ENCODE measurements at places on chromosomes 4 and X.

- no peak for DNase-seq
Observed at GRCh38 chrX:132144061-132144460, 16.2 kb upstream of the FRMD7 start.

DNA sequence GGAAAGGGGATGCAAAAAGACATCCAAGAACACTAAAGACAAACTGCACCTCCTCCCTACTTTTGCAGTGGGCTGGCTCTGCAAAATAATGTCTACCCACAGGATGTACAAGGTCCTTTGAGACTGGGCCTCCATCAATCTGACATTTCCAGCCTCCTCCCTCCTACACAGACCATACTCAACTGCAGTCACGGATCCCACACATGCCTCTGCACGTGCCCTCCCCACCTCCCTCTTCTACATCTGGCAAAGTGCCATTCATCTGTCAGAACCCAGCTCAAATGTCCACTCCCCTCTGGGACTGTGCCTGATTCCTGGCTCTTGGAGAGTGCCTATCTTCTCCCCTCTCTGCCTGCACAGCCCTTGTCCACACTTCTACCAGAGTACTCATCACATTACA lies 50.3 kb downstream of the CHRDL1 start:
- no peak for DNase-seq

DNA sequence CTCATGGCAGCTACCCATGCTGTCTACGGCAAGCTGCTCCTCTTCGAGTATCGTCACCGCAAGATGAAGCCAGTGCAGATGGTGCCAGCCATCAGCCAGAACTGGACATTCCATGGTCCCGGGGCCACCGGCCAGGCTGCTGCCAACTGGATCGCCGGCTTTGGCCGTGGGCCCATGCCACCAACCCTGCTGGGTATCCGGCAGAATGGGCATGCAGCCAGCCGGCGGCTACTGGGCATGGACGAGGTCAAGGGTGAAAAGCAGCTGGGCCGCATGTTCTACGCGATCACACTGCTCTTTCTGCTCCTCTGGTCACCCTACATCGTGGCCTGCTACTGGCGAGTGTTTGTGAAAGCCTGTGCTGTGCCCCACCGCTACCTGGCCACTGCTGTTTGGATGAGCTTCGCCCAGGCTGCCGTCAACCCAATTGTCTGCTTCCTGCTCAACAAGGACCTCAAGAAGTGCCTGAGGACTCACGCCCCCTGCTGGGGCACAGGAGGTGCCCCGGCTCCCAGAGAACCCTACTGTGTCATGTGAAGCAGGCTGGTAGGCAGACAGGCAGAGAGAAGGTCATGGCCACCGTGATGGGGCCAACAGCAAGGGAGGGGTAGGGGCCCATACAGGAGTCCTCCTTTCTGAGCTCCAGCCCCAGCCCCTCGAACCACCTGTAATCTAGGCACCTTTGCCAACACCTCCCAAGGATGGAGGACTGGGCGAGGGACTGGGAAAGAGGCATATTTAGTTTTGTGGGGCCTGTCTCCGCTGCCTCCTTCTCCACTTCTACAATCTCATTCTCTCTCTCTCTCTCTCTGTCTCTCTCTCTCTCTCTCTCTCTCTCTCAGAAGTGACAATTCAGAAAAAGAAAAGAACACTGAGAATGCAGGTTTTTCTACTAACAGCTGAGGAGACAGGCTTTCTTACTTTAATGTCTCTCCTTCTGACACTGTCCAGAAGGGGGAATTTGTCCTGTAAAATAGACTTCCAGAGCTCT lies 4.7 kb upstream of the TSPYL2 start:
- no peak for DNase-seq

DNA sequence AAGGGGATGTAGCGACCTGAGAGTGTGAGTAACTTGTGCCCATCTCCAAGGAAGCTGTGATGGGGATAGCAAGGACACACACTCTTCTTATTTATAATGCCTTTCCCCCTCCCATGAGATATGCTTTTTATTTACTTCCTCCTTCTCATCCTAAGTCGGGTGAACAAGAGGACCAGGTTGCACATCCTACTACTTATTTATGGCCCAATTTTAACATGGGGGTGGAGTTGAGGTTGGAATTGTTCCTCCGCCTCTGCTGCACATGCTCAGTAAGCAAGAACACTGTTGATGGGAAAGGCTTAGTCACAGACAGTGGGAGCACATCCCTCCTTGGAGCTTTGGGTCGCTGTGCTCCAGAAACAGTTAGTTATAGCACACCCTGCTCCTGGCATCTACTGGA lies 15.2 kb upstream of the TLR8 start:
- no peak for DNase-seq

DNA sequence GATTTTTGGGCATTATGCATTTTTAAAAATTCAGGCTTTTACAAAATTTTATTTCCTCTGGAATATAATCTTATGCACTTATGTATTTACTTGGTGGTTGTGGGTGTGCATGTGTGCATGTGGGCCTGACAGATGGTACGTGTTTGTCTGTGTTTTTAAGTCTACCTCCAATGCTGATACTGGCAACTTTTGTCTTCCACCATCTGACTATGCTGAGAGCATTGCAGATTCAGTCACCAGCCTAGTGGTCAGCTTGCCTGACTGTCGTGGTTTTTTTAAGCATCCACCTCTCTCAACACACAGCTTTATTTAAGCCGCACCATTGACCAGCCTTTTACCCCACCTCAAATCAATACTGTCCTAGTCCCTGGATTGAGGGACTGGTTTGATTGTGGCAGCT lies 37.1 kb downstream of the FSTL5 start:
- no peak for DNase-seq

- no peak for DNase-seq
Observed at GRCh38 chr4:151228189-151229119, 48.5 kb upstream of the PRSS48 start.

- DNase-seq, result no peak
Observed at GRCh38 chr4:128517739-128518510, 230.3 kb upstream of the PGRMC2 start.

DNA sequence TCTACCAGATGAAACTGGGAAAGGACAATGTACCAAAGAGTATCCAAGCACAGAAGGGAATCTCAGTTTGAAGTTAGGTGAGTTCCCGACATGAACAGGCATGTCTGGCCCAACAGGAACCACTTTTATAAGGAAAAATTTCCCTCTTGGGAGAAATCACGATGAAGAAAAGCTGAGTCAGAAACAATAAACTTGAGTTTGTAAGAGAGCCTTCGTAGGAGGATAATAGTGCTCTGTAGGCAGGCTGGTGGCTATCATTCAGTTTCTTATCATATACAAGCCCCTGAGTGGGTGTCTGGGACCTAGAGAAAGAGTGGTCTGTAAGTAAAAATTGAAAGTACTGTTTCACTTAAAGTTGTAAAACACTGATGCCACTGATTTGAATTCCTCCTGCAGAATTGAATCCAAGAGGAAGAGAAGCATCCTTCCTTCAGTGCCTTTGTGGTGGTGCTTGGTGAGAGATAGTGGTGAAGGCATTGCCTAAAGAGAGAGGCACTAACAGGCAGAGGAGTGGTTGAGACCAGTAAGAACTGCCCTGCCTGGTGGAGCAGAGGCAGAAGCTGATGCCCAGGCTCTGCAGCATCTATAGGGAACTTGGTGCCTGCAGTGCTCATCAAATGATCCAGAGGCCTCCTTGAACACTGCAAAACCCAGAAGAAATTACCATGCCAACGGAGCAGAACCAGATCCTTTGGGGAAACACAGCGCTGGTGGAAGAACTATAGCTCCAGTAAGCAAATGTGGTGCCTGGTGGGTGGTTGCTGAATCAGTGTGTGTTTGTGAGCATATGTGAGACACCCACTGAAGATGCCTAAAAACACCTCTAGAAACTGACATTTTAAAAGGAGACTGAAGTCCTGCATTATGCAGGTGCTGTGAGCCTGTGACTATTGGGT lies 31.7 kb upstream of the METAP1 start:
- DNase-seq, result no peak

- no peak for DNase-seq
Observed at GRCh38 chr4:38136604-38137003, 176.4 kb downstream of the PTTG2 start.

- DNase-seq, result no peak
Observed at GRCh38 chr4:95957054-95957453, 117.2 kb downstream of the PDHA2 start.

- no peak for DNase-seq
Observed at GRCh38 chrX:43313035-43313434, 343.1 kb upstream of the MAOA start.

DNA sequence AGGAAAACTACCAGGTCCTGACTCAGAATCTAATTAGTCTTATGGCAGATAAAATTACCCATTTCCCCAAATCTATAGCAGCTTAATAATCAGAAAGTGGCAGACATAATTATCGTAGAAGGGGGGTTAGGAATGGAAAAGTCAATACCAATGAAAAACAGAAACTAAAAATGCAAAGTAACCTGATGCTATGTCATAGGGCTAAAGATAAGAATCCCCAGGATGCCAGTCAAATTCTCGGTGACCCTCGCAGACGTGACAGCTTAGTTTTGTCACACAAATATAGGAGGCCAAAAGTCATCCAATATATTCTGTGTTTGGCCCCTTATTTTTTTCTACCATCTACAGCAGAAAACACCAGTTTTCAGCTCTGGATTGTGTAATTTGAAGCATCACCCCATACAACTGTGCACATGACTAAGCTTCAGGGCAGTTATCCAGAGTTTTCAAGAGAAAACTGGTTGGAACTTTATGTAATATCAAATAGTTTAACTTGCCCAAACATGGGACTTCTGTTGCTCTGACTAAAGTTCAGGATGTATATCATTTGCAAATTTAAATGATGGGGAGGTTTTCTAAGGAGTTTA lies 30.9 kb downstream of the RASSF6 start:
- DNase-seq, result no peak

- DNase-seq, result no peak
Observed at GRCh38 chr4:45442466-45442865, 681.4 kb downstream of the GABRG1 start.

DNA sequence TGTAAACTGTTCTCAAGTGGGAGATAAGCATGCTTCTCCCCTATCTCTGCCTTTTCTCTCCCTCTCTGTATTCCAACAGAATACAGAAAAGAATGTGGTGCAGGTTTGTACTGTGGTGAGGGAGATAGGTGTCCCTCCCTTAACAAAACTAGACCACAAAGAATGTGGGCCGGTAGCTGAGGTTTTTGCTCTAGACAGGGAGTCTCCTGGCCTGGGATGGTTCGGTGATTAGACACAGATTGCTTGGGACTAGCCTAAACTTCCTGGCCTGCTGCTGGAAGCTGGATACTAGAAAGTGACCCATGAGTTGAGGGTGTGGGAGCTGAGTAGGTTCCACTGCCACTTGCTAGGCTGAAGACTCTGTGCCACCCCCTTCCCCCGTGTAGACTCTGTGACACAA lies 143.0 kb downstream of the CXXC4 start:
- DNase-seq, result no peak

- DNase-seq, result no peak
Observed at GRCh38 chr4:139600662-139601061, 44.6 kb upstream of the SETD7 start.

All from NCI-H510A (cell line).